Stimulated activated CD8-positive, alpha-beta memory T cell treated with anti-CD3 and anti-CD28 coated beads, Interleukin-7, amount 100 ng/mL, for 1 hour (primary cell): ENCODE measurements at places on chromosomes 5 and 9.

DNA sequence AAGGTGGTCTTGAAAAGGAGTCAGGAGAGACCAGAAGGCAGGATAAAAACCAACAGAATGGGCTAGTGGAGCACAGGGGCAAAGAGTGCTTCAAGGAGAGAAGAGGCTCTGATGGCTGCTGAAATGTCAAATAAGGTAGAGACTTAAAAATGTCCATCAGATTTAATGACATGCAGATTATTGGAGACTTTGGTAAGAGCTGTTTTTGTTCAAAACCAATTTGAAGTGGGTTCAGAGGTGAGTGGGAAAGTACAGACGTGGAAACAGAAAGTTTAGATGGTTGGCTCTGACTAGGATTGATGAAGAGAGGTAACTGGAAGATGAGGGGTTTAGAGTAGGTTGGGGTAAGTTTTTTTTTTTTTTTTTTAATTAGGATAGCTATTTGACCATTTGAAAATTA is 14.1 kb downstream of the SLC25A46 start:
- DNase-seq, result no peak

GRCh38 chr5:85143138-85143537 is 758.5 kb upstream of the EDIL3 start:
- DNase-seq, result no peak

DNA sequence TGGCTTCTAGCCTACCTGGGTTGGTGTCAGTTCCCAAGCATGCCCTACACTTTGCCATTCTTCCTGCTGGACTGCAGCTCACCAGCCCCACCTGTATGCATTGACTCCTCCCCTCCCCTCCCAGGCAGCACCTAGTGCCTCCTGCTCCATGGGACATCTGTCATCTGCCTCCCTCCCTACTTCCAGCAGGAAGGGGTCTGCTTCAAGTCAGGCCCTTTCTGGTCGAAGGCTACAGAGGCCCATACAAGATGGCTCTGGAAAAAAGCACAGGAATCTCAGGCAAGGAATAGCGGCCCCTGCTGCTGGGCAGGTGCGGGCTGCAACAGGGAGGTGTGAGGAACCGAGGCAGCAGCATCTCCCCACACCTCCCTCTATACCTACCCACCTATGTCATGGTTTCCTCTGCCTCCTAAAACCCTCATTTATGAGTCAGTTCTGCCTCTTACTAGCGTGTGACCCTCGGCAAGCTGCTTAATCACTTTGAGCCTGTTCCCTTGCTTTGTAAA is 19.7 kb downstream of the WWC1 start:
- DNase-seq, result no peak

GRCh38 chr5:21140987-21141386 is 1153.0 kb upstream of the CDH18 start:
- DNase-seq, result no peak

- DNase-seq, result no peak
Observed at GRCh38 chr5:38563624-38564023, 7.2 kb upstream of the LIFR start.

- no peak for DNase-seq
Observed at GRCh38 chr9:133750982-133751649, 13.0 kb upstream of the SARDH start.
